ENCODE measurements at places on chromosomes 12 and 14.
A peak's percentile ranks its signal among the peaks of the same experiment; 100 is the strongest.

DNA sequence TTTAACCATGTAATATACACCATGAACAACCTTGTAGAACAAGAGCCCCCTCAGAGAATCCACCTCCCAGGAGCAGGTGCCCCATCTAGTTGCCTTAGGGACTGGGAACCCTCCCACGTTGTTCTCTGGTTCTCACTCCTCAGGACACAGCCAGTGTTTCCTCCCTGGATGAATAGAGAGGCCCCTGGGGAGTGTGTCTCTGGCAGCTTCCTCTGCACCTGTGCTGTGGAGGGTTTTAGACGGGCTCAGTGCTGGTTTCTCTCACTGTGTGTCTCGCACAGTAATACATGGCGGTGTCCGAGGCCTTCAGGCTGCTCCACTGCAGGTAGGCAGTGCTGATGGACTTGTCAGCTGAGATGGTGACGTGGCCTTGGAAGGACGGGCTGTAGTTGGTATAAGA is 581.3 kb downstream of the TMEM121 start:
- no peak for DNase-seq

GRCh38 chr14:52313462-52313861 is 650 bp upstream of the PTGER2 start:
- no peak for DNase-seq

DNA sequence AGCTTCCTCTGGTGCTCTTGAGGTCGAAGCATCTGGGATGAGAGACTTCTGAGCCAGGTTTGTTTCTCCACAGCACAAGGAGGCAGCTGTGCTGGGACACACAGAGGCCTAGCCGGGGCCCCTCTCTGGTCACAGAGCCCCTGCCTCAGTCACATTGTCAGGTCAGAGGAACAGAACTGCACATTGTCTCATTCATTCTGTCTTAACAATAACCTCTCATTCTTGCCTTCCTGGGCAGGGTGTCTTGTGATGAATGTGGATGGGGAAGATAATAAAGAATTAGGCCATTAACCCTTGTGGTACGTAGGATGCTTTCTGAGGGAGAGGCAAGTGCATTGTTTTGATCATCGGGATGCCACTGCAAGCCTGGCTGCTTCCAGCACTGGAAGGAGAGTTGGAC is 29.8 kb downstream of the FNTB start:
- no peak for DNase-seq

GRCh38 chr12:104520242-104520900 is 63.6 kb downstream of the CHST11 start:
- DNase-seq, result no peak

GRCh38 chr12:55742719-55743405 is at the start of gene GDF11:
Gene GDF11 (plus strand): TSS chr12:55743122. CDS start chr12:55743317, 195 bp downstream.
- peak; percentile 54 for DNase-seq

GRCh38 chr12:90170740-90171139 is 462.1 kb upstream of the ATP2B1 start:
- DNase-seq, result no peak

DNA sequence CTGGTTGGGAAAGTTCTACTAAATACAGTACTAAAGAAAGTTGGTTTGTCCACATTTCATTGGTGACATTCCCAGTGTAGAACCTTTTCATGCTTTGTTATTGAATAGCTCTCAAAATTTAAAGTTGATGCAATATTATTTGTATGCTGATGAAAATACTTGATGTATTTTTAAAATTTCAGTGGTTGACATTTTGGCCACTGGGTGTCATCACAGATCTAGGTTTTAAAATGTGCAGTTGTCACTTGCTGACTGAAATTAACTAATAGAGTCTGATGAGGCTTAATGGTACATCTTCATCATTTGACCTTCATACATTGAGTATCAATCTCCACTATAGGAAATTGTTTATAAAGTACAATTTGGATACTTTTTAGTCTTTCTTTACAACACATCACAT is 37.1 kb downstream of the CMAS start:
- peak; percentile 46 for DNase-seq

DNA sequence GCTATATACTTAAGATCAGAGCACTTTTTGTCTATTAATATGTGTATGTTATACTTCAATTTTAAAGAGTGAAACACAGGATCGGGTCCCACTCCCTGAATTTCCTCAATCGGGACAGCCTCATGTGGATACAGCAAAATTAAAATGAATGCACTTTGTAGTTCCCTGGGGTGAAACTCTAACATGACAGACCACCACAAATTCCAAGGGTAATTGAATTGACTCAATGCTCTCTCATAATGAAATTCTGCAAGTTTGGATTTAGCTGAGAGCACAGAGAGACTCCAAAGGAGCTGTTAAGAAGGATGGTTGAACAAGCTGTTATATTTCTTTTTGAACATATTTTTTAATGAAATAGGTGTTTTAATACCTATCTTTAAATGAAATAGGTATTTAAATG is 413.6 kb downstream of the GXYLT1 start:
- no peak for DNase-seq

DNA sequence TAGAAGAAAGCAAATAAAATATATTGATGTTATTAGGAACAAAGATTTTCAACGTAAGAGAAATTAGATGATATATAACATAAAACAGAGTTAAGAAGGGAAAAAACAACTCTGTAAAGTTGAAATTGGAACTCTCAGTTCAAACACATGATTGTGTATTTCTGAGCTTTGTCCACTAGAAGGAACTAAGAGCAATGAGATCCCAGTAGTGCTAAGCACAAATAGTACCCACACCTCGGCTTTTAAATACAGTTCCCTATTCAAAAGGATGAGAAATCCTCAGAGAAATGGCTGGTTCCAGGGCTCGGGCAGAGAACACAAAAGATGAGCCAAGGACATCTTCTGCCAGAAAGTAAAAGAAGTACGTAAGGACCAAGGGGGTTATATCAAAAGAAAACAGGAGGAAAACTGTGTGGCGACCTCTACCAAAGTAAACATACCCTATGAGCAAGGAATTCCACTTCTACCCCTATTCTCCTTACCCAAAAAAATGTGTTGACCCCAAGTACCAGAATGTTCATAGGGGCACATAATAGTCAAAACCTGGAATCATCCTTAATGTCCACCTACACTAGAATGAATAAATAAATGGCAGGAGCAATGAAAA is 96.6 kb downstream of the SPTSSA start:
- DNase-seq, result no peak

- DNase-seq, result no peak
Measured at GRCh38 chr12:121905746-121906145, 12.6 kb upstream of the CFAP251 start.

DNA sequence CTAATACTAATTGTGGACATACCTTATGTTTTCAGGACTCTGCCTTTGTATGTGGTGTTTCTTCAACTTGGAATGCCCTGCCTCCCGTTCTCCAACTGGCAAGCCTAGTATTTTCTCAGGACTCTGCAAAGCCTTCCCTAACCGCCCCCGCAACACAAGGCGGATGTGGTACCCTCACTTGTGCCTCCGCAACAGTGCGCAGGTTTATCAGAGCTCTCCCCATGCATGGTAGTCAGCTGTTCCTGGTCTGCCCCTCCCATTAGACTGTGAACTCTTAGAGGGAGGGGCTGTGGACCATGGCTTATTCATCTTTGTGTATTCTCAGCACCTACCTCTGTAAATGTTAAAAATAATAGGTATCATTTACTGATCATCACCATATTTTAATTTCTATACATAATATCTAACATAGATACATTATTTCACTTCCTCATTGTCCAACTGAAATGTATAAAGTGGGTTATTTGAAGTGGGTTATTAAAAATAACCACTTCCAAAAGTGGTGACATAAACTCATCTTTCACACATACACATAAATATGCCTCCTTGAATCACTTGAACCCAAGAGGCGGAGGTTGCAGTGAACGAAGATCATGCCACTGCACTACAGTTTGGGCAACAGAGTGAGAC is 9.0 kb downstream of the LPAR5 start:
- peak; percentile 57 for DNase-seq

- no peak for DNase-seq
Measured at GRCh38 chr12:73678335-73678734, 859.3 kb upstream of the ATXN7L3B start.

GRCh38 chr12:1350055-1350933 is 244.1 kb downstream of the FBXL14 start:
- no peak for DNase-seq

All from naive thymus-derived CD8-positive, alpha-beta T cell (primary cell).